Dermis blood vessel endothelial cell (primary cell): ENCODE measurements at places on chromosomes 6 and 20. TPM values are rescaled to one million over a fixed set of nuclear protein-coding genes. Genes with fewer than 3 reads are reported as not detected.

DNA sequence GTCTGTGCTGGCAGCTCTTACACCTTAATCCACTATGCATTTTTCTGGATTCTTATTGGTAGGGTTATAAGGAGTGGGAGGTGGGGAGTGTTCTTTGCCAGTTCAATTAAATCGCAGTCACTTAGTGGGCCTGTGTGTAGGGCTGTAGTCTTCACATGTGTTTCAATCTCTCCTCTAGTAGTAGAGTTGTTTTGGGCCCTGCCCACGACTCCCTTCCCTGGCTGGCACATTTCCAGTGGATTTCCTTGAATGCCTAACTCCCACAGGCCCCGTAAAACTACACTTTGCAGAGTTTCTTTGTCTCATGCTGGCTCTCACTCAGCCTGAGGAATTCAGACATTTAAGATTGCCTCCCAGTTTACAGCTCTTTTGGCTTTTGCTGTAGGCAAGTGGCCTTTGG is 414.0 kb upstream of the OPRM1 start:
- peak; percentile 60 for DNase-seq

The TRIM39 gene
- total RNA-seq: 11.6 and 15.3 TPM in 2 replicates

DNA sequence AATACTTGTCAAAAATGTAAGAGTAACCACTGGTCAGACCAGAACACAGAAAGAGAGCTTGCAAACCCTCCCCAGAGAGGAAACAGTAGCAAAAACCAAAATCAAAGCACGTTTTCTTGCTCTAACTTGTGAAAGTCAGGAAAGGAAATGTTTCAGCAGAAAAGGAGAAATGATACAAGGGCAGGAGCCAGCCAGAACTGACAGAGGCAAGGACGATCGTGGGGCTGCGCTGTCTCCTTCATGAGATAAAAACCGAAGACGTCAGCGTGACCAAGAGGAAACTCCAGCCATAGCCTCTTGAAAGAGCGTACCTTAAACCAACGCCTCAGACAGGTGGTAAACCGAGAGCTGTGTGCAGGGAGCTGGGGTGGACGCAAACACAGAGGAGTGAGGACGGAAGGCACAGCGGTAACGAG is 27.5 kb downstream of the LAMA5 start:
- no peak for DNase-seq

The SIRPB1 gene
- 0.17 and 4.0 TPM in 2 replicates for total RNA-seq

DNA sequence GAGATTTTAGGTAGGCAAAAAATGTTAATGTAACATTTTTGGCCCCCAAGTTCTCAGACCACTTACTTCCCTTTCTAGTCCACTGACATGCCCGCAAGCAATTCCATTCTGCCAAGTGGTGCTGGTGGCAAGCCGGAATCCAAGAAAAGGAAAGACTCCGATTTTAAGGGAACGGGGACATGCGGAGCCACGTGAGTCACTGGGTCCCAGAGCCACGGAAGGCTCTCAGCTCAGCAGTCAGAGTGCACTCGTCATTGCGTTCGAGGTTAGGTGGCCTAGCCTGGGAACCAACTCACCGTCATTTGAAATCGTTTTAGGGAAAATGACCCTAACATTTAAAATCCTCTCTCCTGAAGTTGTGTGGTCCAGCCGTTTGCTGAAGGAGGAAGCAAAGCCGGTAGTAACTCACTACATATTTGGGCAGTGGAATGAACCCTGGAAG is 711 bp upstream of the SIRT5 start:
- DNase-seq: peak; percentile 55

DNA sequence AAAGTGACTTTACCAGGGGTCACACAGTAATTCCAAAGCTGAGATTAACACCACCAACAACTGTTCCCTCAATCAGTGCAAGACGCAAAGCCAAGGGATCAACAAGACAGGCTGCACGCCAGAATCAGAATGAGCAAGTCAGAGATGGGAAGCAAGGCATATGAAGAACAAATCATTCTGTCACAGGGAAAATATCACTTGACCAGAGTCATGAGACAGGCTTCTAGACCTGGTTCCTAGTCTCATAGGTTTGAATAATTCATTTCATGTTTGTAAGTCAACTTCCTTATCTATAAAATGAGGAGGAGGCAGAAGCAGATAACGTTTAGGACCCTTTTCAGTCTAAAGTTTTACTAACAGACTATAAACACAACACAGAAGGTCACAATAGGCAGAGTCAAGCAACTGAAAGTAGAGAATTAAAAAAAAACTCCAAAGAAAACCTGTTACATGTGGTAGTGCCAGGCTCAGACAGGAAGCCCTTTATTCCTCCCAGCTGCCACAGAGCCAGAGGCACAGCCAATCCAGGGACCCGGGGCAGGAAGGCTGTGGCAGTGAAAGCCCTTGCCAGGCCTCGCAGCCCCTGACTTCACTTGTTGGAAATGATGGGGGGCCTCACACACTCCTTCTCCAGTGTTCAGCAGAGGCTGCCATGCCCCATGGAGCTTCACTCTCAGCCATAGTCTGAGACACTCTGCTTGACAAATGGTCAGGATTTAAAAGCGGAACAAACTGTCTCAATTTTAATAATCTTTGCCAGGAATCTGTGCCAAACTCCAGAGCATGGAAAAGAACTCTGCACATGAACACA is 29.2 kb upstream of the DST start:
- no peak for DNase-seq

DNA sequence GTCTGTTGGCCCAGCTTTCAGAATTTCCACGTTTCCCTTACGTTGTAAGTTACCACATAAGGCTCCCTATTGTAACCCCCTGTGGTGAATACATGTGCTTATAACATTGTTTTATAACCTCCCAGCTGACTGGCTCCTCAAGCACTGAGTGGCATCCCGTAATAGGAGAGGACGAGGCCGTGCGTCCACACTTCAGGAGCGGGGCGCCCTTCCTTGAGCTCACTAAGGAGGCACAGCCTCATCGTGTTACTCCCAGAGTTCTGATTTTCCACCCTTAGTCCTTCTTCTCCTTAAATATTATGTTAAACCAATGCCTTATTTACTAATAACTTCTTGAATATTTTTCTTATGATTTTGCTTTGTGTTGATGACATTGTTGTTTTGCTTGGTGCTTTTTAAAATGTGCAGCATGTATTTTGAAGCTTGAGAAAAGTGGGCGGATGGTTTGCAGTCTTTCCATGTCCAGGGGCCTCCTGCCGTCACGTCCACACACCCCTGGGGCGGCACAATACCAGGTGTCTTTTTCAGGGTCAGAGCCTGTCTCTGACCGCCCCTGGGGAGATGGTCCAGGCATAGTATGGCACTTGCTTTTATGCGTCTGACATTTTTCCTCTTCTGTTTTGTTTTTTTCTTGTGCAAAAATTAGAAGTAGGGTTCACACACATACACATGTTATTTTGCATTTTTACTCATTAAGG is 181.8 kb downstream of the DLL1 start:
- DNase-seq: no peak

DNA sequence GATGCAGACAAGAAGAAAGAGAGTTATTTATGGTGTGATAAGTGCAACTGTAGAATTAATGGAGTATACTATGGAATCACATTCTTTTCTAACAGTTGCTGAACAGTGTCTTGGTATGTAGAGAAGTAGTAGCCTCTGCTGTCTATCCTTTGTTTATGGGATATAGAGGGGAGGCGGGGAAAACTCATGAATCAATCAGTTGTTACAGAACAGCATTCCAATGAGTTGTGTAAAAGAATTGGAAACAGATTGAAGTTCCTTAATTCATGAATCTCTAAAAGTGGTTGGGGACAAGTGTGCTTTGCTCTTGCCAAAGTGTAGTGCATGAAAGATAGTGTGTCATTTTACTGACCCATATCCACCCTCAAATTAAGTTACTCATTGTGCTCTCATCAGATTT is 77.7 kb downstream of the FLRT3 start:
- no peak for DNase-seq

The TBXT gene
- not detected in 2 replicates for total RNA-seq

DNA sequence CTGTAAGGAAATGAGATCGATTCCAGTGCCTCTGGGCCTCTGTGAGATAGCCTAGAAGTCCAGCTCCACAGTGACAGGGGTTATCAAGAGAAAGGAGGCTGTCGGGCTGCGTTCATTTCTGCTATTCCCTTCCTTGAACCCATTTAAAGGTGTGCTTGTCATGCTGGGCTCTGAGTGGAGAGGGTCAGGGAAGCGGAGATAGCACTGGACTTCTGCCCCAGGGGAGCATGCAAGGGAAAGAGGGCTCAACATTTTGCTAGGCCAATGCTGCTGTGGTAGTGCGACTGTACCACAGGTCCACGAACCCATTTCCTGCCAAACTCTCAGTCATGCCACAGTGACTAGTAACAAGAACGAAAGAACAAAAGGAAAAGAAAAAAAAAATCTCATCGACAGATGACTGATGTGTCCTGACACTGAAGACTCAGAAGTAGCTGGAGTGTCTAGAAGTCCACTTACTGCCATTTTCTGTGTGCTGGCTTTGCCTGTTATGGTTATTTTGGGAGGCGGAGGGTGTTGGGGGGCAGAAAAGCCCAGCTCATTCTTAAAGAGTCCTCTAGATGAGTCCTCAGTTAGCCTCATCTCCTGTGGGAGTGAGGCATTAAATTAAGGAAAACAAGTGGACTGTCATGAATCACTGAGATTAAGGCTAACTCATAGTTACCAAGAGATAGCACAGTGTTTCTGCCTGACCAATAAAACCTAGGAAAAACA is 8.1 kb downstream of the NEDD9 start:
- peak; percentile 64 for DNase-seq

DNA sequence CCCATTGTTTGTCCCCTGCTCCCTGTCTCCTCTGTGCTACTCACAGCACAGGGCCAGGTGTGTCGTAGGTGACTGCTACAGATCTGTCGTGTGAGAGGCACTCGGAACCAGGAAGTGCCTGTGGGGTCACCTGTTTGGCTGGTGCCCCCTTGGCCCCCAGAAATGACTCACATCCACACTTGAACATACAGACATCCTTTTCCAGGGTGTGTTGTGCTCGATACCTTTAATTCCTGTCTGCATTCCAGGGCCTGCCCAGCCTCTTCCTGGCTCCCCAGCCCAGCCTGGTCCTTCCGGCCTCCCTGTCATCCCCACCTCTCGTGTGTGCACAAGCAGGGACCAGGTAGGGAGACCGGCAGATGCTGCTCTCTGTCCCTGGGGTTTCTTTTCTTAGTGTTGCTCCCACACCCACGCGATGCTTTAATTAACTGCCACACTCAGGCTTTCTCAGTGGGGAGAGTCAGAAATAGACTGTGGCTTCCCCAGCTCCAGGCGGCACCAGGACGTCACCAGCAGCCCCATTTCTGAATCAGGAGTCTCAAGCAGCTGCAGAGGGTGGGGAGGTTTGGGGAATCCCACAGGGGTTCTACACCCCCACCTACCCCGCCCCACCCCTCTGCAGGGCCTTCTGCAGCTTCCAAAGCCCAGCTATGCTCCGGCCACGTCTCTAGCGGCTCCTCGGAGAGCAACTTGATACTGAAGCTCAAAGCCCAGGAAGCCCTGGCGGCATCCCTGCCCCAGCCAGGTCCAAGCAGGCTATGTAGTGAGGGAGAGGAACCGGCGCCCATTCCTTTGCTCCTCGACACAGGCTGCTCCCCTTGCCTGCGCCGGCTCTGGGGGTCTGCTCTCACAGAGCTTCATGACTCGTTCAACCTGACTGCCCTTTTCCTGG is 102.2 kb downstream of the SYCP2 start:
- no peak for DNase-seq

The ZNF76 gene
- 27.7 and 32.0 TPM in 2 replicates for total RNA-seq

The ABCC10 gene
- total RNA-seq: 19.2 and 22.0 TPM in 2 replicates

GRCh38 chr20:53738039-53738944 is 144.7 kb upstream of the ZNF217 start:
- no peak for DNase-seq

DNA sequence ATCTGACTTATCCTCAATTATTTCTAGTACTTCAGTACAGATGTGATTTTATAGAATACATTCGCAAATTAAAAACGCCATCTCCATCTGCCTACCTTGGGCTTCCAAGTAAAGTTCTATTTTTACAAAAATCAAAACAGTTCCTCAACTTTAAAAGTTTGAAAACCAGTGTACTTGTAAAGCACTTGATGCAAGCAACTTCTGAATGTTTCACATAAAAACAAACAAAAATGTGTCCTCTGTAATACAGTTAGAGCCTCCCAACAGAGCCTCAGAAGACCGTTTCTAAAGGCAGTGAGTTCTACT is 384 bp upstream of the MANEA start:
- no peak for DNase-seq

DNA sequence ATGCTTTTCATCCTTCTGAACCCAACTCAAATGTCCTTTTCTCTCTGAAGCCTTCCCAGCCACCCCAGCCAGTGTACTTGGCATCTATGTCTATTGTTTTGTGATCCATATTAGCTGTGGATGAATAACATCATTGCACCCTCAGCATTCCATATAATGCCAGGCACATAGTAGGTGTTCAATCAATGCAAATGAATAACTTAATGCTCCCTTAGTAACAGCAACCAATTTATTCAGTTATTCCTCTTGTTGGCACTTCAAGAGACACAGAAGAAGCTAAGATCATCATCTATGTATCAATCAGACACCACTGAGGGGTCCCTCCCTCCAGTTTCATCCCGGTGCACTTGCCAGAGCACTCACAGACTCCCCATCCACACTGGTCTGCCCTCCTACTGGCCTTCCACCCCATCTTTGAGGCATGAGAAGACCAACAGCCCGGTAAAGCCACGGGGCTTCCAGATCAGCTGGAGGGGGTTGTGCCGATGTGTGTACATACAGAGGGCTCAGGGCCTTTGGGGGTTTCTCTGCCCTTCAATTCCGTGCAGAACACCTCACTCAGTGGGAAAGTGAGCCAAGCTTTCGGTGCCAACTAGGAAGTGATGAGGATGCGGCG is 2.4 kb upstream of the TAF8 start:
- DNase-seq: peak; percentile 24

GRCh38 chr20:40006168-40006860 is 682.7 kb downstream of the MAFB start:
- DNase-seq: no peak

- DNase-seq: no peak
Measured at GRCh38 chr20:38833857-38834164, 28.3 kb downstream of the PPP1R16B start.

The NRSN2 gene
- 18.0 and 40.2 TPM in 2 replicates for total RNA-seq

The RNF39 gene
- 0.05 TPM in 1 of 2 replicates, not detected in the other for total RNA-seq

GRCh38 chr6:37354526-37355384 is 972 bp downstream of the RNF8 start:
- DNase-seq: peak; percentile 49

DNA sequence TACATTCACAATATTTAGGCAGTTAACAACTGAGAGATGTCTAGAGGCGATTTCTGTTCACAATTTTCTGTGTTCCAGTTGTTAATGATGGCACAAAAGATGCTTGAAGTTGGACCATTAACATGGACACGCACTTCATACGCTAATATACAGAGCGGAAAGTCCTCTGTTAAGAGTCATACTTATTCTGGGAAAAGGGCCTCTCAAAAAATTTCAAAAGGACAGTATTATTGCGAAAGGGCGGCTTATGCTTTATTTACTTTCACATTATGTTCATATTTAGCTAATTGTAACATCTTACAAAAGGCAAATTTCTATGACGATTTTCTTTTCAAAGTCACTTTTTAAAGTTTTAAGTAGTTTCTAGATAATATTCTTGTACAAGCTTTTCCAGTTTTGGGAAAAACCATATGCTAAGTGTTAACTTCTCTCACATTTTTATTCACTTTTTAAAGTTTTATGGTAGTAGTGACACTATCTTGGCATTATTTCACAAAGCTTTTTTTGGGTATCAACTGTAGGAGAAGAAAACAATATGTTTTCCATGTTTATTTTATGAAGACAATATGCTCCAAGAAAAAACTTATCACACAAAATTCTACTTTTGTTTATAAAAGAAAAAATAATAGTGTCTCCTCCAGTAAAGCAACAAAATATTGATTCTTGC is 62.3 kb downstream of the MAP7 start:
- no peak for DNase-seq
